Activated CD4-positive, alpha-beta T cell treated with anti-CD3 and anti-CD28 coated beads, Interleukin-2, amount 50 U/mL, for 16 hours (primary cell): ENCODE measurements at places on chromosomes 7 and 10.
A peak's percentile ranks its signal among the peaks of the same experiment; 100 is the strongest.

DNA sequence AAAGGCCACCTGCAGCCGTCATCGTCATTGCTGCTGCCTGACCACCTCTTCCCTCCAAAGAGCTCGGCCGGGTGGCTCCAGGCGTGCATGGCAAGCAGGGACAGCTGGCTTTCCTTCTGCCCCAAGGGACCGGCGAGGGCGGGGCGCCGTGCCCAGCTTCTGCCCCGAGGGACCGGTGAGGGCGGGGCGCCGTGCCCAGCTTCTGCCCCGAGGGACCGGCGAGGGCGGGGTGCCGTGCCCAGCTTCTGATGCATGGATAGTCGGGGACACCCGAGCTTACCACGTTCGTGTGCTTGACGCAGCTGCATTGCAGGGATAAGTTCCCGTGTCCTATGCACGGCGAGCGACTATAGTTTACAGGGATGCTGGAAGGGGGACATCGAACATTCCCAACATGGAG, 27.0 kb downstream of the CFAP46 start:
- DNase-seq = no peak

DNA sequence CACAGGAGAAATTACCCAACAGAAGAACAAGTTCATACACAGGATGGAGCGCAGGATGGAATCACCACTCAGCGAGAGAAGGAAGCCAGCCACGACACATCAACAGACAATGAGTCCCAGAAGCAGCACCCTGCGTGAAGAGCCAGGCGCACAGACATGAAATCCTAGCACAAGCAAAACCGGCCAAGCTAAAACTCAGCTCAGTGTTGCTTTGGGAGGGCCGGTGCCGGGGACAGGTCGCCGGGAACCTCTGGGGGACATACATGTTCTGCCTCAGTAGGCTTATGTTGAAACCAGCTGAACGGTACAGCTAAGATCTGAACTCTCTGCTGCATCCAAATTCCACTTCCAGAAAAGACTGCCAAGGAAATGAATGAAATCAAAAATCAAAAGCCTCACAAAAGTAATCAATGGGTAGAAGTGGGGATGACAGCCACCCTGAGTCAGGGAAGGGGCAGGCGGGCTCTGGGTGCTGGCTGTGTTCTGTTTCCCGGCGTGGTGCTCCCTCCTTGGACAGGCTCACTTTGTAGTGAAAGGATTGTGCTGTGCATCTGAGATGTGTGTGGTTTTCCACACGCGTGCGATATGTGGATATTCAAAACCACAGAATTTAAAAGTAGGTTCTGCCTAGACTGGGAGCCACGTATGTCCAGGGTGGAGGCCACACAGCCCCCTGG, 114.7 kb downstream of the PDGFA start:
- DNase-seq = no peak

DNA sequence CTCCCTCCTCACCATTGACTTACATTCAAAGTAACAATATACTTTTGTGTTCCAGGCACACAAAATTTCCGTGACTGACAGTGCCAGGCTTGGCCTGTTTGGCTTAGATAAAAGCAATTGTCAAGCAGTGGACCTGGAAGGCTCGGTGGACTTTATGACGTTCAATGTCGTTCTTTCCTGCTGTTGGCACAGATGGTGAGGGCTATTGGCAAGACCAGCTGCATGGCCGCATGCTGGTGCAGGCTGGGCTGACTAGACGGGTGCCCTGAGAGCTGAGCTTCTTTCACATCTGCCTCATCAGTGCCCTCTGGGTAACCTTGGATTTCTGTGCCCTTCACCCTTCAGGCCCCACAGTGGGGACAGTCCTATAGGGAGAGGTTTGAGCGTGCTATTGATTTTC, 45.2 kb downstream of the WIPF3 start:
- DNase-seq = no peak

DNA sequence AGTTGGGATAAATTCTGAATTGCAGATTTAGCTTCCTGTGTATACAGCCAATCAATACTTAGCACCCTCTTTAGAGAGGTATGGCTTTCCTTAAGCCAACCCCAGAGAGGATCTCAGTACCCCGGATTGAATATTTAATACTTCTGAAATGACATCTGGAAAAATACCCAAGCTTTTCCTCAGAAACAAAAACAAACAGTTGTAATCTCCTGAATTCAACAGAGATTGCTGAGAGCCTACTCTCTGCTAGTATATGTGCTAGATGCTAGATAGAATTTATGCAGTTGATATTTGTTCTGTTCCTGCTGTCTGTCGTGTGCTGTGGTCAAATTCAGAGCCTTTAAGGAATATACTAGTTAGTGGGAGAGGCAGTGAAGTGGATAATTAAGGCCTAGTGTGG, 21.1 kb downstream of the STARD3NL start:
- no peak for DNase-seq

GRCh38 chr7:128845475-128845874, 15.3 kb downstream of the FLNC start:
- no peak for DNase-seq

- DNase-seq = no peak
Observed at GRCh38 chr7:50607524-50608125, 42.4 kb upstream of the DDC start.

- DNase-seq = no peak
Observed at GRCh38 chr7:142910481-142910880, 23.1 kb downstream of the TRPV5 start.

DNA sequence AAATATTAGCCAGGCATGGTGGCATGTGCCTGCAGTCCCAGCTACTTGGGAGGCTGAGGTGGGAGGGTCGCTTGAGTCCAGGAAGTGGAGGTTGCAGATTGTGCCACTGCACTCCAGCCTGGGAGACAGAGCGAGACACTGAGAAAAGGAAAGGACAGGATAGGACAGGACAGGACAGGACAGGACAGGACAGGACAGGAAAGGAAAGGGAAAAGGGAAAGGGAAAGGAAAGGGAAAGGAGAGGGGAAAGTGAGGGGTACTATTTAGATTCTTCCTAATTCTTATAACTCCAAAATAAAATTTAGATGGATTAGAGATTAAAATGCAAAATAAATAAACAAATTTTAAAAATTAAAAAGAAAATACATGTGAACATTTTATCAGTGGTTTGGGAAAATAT, 58.7 kb downstream of the PIK3AP1 start:
- no peak for DNase-seq

DNA sequence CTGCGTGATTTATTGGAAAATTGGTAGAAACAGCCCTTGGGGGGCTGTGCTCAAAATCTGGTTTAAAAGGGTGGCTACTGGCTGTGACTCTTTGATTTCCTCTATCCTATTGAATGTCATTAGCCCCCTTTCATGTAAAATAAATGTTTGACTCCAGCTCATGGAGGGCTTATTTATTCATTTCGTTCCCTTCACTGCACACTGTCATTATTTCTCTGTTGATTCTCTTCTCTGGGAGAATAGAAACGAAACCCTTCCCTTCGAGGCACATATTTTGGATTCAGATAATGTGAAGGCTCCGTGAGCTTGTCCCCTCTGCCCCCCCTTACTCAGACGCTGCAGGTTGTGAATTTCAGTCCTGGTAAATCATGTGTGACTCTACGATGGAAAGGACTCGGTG, 203.9 kb upstream of the GPR26 start:
- DNase-seq = no peak

- no peak for DNase-seq
Observed at GRCh38 chr7:54690892-54691291, 68.1 kb downstream of the SEC61G start.

DNA sequence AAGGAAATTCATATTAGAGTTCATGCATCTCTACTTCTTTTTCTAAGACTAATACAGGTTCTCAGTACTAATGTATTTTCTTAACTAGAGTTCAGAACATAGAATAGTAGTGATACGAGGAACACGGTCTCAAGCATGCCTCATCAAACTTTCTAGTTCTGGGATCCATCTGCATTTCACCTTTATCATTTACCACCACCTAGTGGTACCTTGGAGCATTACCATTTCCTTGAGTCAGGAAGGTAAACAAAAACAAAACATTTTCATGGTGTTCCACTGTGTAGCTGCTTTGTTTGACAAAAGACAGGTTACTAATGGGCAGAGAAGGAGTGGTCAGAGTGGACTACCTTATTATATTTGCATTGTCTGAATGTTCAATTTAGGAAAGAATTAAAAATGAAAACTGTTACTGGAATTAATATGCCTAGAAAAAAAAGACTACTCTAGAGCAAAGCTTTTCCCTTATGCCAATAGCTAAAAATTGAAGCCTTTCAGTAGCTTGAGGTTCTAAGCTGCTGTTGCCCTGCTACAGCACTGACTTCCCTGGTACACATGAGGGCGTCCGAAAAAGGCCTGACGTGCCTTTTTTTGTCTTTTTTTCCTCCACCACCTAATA, 44.5 kb downstream of the STARD3NL start:
- peak; percentile 70 for DNase-seq

DNA sequence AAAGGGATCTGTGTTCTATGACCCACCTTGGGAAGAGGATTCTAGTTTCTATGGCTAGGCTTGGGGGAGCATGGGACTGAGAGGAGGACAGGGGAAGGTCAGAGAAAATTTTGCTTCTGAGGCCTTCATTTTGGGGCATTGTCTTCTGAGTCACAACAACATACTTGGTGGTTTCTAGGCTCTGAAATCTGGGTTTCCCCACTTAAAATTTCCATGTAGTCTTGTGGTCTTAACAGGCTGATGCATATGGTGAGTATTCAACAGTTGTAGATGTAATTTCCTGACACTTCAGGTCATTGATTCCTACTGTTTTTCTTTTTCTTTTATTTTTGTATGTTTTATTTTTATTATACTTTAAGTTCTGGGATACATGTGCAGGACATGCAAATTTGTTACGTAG, 88.5 kb downstream of the ANKRD7 start:
- peak; percentile 52 for DNase-seq

- peak; percentile 50 for DNase-seq
Observed at GRCh38 chr7:44884621-44885393, 523 bp downstream of the PURB start.

DNA sequence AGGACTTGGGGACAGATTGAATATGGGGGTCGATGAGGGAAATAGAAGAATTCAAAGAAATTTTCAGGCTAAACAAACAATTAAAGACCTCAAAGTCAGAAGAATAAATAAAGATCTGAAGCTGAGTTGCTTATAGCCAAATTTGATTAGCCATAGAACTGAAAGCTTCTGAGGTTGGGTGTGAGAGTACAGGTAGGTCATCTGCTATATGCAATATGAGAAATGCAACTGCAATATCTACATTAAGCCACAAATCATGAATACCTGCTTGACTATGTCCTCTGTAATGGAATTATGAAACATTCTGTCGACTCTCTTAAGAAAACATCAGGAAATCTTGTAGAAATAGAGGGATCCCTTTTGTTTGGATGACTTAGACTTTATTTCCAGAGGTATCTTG, 192.1 kb upstream of the PCDH15 start:
- no peak for DNase-seq

GRCh38 chr7:48901966-48902365, 22.4 kb upstream of the CDC14C start:
- no peak for DNase-seq

DNA sequence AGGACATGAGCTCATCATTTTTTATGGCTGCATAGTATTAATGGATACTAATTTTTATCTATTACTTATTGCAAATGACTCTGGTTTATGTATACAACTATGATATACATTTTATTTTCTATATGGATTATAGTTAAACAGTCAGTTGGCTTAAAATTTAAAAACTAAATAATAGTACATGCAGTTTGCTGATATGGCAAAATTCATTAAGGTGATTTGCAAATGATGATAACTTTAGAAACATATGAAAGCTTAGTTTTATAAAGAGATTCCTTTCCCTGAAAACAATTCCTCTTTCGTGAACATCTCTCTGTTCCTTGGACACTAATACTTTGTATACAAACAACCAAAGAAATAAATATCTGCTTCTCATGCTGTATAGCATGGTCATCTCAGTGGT, 165.5 kb upstream of the SEMA3E start:
- no peak for DNase-seq

GRCh38 chr7:19405541-19405940, 260.3 kb upstream of the FERD3L start:
- DNase-seq = no peak

DNA sequence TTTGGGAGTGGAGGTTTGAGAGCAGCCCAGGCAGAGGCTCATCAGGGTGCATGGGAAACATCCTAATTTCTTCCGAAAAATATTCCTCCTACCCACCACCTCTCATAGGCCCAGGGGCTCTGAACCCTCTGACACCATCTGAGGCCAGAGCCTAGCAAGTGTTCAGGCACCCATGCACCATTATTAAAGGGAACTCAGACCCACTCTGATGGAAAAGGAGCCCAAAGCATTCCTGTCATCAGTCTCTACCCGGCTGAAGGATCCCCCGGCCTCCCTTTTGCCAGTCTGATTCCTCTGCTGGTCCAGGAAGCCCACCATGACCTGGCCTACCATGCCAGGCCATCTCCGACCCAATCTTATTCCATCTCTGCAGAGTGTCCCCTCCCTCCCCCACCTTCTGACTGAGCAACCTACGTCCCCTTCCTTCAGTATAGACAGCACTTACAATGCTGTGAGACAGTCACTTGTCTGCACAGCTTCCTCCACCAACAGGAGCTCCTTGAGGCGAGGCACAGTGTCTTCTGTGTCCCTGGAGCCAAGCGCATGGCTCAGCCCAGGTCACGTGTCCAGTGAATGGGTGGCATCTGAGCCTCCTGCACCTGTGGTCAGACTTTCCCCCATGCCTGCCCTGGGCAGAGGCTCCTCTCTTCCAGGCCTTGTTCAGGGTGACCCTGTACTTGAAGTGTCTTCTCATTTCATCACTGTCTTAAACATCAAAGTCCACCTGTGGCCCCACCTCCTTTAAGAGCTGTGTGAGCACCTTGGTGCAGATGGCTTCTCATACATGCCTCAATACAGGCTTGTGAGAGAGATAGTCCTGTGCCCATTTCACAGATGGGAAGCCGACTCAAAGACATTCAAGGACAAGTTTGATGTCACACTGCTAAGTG, 889 bp upstream of the GPR15LG start:
- DNase-seq = no peak

DNA sequence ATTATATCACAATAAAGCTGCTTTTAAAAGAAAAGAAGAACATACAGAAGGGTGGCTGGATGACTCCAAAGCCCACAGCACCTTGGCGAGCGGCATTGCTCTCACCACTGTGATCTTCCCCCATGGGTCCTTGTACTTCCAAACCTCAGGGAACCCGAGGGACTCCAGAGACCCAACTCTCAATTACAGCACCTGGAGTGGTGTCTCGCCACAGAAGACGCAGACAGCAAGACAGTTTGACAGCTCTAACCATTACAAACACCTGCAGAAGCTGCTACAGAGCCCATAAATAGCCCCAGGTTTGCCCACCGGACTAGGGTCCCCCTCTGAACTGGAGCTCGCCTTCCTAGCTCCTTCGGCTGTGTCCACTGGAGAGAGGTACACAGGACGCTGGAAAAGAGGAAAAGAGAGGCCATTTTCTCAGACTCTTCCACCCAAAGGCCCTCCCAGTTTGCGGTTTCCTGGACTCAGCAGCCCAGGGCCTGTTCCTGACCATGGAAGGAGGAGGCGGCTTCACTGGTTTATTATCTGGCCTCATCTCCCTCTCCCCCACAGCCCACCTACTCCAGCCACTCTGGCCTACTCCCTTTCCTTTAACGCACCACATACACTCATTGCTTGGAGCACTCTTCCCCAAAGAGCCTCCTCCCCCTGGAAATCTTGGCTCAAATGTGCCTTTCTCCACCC, 1.9 kb downstream of the PIK3AP1 start:
- DNase-seq = no peak

GRCh38 chr7:18393465-18394118, 102.0 kb upstream of the HDAC9 start:
- no peak for DNase-seq
